ENCODE measurements at places on chromosomes 4 and X. TPM values are rescaled to one million over a fixed set of nuclear protein-coding genes. Genes with fewer than 3 reads are reported as not detected.

The KIF4A gene
- 26.4 TPM for total RNA-seq

The TASL gene
- total RNA-seq: 3.2 TPM

The FGF2 gene
- 4.8 TPM for total RNA-seq

The LRIT3 gene
- total RNA-seq: 0.46 TPM

The CDKL5 gene
- 2.6 TPM for total RNA-seq

The DDIT4L gene
- total RNA-seq: 0.72 TPM
